Karpas-422 (cell line): ENCODE measurements at places on chromosomes 13 and 19.
A peak's percentile ranks its signal among the peaks of the same experiment; 100 is the strongest.

GRCh38 chr13:35388441-35389355 is 87.8 kb downstream of the MAB21L1 start:
- DNase-seq: no peak

- no peak for DNase-seq
Observed at GRCh38 chr19:39356647-39357046, 14.4 kb downstream of the SAMD4B start.

GRCh38 chr19:47414469-47414868 is 4.9 kb downstream of the MEIS3 start:
- peak; percentile 76 for DNase-seq

DNA sequence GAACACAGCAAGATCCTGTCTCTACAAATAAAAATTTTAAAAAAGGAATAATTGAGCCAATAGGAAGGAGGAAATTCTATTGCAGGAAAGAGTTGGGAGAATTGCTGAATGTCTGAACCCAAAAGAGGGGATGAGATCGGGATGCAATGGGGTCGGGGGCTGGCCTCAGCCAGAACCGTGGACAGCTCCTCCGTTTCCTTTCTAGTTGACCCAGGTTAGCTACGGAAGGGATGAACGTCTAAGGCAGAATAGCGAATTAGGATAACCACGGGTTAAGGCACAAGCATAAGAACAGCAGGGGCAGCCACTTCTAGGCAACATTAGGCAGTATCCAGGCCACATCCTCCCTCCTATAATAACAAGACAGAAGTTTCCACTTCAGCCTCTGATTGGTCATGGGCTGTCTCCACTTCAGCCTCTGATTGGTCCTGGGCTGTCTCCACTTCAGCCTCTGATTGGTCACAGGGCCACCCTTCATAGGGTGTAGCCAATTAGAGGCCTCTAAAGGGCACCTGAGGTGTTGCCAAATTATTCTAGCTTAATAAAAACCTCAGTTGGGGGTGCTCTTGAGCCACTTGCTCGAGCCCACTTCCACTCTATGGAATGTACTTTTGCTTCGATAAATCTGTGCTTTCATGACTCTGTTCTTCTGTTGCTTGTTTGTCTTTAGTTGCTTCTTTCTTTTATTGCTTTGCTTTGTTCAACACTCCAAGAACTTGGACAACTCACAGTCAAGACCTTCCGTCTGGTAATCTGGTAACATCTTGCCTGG is 24.9 kb upstream of the TPM4 start:
- peak; percentile 90 for DNase-seq

DNA sequence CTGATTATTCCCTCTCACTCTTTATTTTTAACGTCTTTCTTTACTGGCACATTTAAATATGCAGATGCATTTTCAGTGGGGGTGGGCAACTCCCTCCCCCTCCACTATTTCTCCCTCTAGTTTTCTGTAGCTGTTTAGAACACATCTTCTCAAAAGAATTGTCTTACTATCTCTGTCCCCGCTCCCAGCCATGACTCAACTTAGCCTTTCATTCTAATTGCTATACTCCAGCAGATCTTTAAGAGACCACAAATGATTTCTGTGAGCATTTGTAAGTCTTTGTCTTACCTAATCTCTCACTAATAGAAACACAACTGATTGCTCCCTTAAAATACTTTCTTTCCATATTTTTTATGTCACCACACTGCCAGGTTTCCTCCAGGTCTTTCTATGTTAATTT is 350.9 kb downstream of the SPRY2 start:
- no peak for DNase-seq

DNA sequence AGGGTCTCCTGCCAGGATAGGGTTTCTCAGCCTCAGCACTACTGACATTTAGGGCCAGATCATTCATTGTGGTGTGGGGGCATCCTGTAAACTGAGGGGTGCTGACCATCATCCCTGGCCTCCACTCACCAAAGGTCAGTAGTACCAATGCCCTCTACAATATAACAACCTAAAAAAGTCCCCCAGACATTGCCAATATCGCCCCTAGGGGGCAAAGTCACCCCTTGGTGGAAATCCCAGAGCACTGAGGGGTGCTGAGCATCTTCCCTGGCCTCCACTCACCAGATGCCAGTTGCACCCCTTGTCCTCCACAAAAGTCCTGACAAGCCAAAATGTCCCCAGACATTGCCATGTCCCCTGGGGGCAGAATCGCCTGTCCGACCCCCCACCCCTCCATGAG is 21.6 kb downstream of the CPAMD8 start:
- DNase-seq: peak; percentile 67

DNA sequence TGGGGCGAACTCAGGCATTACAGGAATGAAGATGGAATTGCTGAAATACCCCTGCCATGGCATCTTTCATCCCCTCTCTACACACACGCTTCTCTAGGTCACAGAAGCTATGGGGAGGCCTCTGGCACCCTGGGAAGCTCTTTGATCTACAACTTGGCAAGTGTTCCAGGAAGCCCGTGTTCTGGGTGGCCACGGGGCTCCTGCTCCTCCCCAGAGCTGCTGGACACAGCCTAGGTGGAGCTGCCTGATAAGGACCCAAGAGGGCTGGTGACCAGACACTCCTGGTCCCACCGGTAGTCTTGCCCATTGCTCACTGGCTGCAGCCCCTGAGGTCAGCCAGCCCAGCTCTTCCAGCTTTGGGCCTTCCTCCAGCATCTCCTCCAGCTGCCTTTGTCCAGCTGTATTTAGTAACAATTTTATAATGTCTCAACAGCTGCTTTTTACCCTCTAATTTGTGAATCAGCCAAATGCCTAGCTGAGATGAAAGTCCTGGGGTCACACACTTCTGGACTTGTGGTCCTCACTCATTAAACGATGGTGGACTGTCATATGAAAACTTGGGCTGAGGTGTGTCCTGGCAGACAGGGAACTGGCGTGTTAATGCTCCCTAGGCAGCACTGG is 72.8 kb upstream of the SPATA13 start:
- no peak for DNase-seq

- no peak for DNase-seq
Observed at GRCh38 chr19:49921871-49922795, 6.9 kb upstream of the ATF5 start.

DNA sequence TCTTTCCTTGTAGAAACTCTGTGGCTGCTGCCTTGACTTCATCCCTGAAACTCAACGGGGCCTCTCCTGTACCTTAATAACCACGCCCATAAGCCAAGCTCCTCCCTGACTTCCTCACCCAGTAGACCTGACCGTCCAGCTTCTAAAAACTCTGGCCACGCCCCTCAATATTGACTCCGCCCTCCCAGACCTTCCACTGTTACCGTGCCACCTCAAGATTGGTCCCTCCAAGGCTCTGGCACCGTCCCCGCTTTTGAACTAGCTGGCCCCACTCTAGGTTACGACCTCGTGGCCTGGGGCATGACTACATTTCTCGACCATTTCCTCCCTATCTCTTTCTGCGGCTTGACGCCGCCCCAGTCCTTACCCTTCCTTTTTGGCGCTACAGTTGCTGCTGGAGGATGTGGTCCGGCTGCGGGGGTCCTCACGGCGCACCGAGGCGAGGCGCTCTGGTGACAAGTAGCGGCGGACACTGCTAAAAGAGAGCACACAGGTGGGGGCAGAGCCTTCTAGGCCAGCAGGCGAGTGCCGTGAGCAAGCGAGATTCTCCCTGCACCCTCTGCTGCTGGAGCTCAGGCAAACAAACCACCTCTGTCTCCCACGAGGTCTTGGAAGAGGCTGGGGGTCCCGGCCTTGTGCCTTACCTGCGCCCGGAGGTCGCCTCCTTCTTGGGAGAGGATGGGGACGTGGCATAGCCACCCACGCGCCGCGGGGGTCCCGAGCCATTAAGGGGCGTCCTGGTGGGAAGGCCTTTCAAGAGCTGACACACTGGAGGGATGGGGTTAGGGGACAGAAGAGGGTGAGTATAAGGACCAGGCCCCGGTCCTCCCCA is 2.3 kb upstream of the EML2 start:
- DNase-seq: peak; percentile 98

- DNase-seq: peak; percentile 94
Observed at GRCh38 chr13:20902438-20903163, at the start of gene XPO4. Gene XPO4 (minus strand): TSS chr13:20902746. CDS start chr13:20902738, 8 bp downstream.

DNA sequence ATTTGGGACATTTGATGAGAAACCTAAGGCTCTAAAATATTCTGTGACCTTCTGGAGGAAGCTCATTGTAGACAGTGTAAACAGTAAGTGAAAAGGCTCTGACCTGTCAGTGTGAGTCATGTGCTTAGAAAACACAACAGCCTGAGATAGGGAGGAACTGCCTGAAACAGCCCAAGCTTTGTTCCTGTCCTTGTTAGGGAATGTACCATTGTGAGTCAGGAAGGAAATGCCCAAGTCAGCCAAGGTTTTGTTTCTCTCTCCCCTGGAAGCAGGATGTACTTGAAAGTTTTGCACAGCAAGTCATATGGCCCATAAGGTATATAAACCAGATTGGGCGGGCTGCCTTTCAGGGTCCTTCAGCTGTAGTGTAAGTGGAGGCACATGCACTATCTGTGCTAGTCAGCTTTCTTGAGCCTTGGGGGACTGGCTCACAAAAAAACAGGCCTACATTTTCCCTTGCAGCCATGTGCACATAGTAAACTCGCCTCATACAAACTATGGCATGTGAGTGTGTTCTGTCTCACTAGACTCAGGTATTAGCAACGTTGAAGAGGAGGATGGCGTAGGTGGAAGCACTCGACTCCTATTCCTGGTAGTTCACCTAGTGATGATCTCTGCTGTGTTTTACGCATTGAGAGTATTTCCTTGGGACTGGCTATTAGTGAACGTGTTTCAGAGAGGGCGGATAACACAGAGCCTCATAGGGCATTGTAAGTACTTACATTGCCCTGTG is 141.2 kb upstream of the KLHL1 start:
- DNase-seq: no peak

- no peak for DNase-seq
Observed at GRCh38 chr13:31261241-31261640, 61.5 kb downstream of the B3GLCT start.

DNA sequence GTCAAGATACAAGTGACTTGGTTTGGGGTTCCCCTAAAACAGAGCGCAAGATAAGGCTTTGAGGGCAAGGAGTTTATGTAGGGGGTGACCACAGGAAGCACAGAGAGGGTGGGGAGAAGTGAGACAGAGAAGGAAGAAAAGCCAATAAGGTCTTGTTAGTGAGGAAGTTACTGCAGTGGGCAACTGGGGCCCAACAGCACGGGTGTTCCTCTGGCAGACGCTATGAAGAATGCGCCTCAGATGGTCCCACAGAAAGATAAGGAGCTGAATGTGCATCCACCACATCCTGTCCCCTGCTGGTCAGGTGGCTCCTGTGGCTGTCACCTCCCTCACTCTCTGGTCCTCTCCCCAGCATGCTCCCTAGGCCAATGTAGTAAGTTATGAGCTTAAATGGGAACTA is 333.5 kb downstream of the TSHZ3 start:
- no peak for DNase-seq

DNA sequence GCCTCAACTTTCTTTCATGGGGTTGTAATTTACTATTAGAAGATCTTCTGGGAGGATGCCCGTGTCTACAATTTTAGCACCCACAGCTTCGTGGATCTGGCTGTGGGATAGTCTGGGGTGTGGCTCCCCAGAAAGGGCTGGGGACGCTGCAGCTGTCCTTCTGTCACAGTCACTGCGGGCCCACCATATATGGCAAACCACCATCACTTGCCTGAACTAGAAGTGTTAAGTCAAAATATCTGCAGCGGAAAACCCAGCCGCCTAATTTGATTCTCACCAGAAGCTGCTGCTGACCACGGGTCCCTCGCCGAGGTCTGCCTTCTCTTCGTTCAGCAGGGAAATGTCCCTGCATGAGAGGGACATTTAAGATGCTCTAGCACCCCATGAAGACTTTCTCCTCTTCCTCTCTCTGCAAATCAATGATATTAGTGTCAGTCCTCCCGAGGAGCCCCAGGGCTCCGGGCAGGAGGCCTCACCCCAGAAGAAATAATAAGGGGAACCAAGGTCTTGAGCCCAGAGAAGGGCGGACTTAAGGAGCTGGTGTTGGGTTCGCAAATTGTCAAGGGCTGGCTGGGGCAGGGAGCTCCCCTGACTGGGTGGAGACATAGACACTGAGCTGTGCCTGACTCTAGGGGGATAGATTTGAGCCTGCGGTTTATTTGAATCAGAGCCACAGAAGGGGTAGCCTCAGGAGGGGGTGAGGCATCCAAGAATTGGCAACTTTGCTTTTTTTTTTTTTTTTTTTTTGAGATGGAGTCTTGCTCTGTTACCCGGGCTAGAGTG is 3.0 kb upstream of the MATK start:
- DNase-seq: peak; percentile 45

- DNase-seq: no peak
Observed at GRCh38 chr13:42495751-42496150, 78.2 kb upstream of the TNFSF11 start.

DNA sequence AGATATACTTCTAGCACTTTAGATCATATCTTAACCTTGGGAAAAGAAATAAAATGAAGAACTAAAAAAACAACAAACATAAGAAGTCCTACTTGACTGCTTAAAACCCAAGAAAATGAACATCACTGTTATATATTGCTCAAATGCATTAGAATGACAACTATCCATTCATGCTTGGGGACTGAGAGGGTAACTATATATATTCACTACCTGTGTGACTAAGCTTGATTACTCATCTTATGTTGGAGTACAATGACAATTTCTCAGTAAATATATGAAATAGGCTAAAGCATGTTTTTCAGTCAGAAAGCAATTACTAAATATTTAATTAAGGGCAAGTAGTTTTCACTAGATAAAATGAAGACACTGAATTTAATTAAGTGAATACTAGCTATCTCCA is 40.1 kb downstream of the ZC3H13 start:
- no peak for DNase-seq

DNA sequence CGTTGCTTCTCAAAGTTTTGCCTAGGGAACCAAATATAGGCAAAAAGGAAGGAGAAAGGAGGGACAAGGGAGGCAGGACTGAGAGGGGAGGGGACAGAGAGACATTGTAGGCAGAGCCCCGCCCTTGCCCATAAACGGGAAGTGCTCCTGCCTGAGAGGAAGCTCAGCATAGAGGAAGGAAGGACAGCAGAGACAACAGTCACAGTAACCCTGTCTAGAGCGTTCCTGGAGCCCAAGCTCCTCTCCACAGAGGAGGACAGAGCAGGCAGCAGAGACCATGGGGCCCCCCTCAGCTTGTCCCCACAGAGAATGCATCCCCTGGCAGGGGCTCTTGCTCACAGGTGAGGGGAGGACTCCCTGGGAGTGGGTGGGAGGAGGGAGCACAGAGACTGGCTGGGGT is at the start of gene CEACAM21:
Gene CEACAM21 (plus strand): TSS at position 169 of the 400 bp plus-strand sequence. CDS start 109 bp downstream, at position 278.
- DNase-seq: peak; percentile 77

GRCh38 chr19:5318306-5318705 is 22.3 kb downstream of the PTPRS start:
- no peak for DNase-seq

- DNase-seq: no peak
Observed at GRCh38 chr13:54958781-54959180, 1930.2 kb downstream of the OLFM4 start.

DNA sequence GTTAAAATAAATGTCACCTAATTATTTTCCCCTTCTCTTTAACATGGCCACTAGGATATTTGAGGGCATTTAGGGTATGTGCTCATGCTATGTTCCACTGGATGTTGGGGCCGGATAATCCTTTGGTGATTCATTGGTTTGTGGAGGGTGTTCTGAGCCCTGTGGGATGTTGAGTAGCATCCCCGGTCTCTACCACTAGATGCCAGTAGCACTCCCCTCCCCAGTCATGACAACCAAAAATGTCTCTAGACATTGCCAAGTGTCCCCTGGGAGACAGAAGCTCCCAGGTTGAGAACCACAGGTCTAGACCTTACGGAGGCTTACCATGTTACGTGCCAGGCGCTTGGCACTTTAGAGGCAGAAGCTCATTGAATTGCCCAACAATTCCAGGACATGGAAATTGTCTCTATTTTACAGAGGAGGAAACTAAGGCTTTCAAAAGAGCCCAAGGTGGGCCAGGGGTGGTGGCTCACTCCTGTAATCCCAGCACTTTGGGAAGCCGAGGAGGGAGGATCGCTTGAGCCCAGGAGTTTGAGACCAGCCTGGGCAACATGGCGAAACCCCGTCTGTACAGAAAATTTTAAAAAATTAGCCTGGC is 14.1 kb downstream of the SHANK1 start:
- peak; percentile 87 for DNase-seq
